ENCODE measurements at places on chromosomes 6 and 20.

GRCh38 chr6:131688286-131688685 is 12.9 kb downstream of the OR2A4 start:
- DNase-seq: no peak

GRCh38 chr6:7224731-7225130 is 88.3 kb downstream of the SSR1 start:
- no peak for DNase-seq

GRCh38 chr6:30894381-30894780 is 10.1 kb downstream of the DDR1 start:
- no peak for DNase-seq

GRCh38 chr20:59836767-59837166 is 96.7 kb downstream of the SYCP2 start:
- DNase-seq: no peak

- DNase-seq: no peak
Measured at GRCh38 chr6:7052443-7053011, 55.2 kb upstream of the RREB1 start.

- DNase-seq: no peak
Measured at GRCh38 chr20:3461211-3461771, 9.5 kb upstream of the ATRN start.

DNA sequence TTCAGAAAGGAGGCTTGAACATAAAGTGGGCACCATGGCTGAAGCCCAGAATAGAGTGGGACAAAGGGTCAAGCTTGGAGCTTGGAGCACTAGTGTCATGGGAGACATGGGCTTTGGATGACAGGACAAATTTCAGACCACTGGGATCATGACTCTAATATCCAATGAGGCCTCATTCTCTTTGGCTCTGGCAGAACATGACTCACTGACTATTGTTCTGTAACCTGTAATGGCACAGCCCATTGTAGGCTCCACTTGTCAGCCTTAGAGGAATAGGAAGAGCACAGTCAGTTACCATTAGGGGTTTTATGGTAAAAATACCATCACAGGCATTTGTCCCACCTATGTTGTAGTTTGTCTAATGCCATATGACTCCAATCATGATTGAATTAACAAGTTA is 34.0 kb upstream of the MMS22L start:
- no peak for DNase-seq

DNA sequence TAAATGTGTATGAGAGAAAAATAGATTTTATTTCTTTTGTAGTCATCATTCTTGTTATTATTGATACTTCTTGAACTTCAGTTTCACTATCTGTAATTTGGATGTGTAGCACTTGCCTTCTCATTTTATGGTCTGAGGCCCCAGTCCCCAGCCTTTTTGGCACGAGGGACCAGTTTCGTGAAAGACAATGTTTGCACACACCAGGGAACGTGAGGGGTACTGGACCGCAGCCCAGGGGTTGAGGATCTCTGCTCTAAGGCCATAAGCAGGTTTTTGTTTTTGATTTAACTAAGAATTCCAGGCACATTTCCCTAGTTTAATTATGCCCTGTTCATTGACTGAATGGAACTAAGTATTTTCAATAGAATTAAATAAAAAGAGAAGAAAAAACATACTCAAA is 261.5 kb downstream of the BMP2 start:
- no peak for DNase-seq

DNA sequence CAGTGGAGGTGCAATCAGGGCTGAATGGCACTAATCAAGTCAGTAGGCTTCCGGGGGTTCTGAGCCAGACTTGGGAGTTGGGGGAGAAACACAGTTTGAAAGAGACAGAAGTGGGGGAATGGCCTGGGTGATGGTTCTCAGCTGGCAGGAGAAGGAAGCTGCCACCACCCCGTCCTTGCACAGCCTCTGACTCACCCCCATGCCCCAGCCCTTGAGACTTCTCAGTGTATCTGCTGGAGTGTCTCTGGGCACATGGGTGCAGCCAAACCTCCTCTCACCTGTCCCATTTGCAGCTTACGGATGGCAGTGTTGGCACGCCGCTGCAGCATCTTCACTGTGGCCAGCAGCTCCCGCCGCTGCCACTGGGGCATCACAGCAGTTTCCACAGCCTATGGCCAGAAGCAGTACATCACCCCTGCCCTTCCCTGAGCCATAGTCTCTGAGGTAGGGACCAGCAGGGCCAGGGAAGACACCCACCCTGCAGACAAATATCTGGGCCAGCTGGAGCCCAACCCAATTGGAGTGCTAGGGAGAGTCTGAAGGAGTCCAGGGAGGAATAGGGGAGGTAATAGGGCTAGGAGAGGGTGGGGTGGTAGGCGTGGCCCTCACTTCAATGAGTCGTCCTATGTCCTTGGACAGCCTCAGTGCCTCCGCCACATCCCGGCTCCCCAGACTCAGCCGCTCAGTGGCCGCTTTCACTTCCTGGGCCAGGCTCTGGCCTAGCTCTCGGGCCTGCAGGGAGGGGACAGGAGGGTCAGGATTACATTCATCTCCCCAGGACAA is 11.2 kb downstream of the AARS2 start:
- no peak for DNase-seq

DNA sequence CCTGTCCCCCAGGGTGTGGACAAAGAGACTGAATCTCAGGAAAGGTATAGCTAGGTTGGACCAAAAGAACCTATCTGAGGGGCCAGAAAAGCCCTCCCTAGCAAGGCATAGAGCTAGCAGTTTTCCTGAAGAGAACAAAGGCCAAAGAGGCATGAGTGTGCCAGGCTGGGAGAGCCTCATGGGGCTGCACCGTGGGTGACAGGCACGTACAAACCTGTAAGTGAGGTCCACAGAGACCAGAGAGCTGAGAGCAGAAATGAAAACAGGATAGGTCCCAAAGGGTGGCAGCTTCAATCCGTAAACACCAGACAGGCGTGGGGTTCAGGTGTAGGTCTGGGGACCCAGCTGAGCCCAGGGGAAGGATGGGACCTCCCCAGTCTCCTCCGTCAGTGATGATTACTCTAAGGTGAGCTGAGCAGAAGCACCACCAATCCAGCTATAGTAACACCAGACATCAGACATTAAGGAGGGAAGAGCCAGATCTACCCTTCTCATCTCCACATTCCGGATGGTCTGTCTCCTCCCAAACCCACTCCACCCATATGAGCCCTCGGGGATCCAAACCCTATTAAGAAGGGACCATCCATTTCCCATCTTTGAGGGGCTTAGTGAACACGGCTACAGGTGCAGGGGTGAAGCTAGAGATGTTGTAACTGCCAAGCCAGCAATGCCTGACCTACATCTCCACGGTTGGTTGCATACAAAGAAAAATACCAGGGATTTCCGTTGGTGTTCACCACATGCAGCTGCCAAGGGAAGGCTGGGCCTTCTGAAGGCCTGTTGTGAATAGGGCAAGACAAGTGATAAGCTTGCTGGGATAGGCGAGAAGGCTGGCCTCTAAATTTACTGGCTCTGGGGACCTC is 38.3 kb downstream of the BCL2L1 start:
- DNase-seq: no peak

GRCh38 chr6:3228771-3229565 is 1.5 kb upstream of the TUBB2B start:
- no peak for DNase-seq

- DNase-seq: no peak
Measured at GRCh38 chr6:33786736-33787135, 2.2 kb downstream of the LEMD2 start.

GRCh38 chr20:39142407-39143096 is 180.4 kb downstream of the DHX35 start:
- no peak for DNase-seq

GRCh38 chr6:156955494-156956183 is 178.5 kb downstream of the ARID1B start:
- no peak for DNase-seq

DNA sequence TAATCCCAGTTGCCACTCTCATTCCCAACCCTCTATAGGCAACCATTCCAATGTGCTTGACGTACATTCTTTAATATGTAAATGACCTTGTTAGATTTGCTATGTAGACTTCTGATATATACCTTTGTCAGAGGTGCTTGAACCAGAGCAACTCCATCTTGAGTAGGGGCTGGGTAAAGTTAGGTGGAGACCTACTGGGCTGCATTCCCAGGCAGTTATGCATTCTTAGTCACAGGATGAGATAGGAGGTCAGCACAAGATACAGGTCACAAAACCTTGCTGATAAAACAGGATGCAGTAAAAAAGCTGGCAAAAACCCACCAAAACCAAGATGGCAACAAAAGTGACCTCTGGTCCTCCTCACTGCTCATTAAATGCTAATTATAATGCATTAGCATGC is 8.3 kb upstream of the HM13 start:
- DNase-seq: no peak

DNA sequence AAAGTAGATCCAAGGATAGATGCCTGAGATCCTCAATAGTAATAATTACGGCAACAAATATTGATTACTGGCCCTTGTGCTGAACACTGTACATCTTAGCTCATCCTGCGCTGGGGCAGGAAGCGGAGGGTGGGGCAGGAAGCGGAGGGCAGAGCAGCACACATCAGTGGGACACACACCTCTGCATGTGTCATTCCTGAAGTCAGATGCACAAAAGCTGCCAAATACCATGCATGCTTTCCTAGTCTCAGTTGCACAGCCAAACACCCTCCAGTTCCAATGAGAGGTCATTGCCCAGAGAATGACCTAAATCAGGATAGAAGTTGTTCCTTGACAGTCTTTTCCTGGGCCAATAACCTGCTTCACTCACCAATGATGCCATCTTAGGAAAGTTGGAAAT is 74.4 kb upstream of the FOXC1 start:
- DNase-seq: no peak

DNA sequence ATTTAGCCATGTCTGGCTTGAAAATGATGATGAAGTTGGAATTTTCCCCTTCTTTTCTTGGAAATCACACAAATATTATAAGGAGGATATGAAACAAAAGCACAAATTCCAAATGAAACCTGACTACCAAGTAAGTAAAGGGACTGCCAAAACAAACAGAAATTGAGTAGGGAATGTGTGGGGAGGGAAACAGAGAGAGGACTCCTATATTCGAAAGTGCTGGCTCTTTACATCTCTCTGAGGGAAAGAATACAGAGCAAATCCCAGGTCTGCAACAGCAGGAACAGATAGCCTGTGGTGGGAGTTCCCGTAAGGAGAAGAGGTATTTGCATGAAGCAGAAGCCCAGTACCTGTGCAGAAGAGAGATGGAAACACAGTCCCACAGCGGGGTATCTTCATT is 583.7 kb downstream of the EPM2A start:
- DNase-seq: no peak

DNA sequence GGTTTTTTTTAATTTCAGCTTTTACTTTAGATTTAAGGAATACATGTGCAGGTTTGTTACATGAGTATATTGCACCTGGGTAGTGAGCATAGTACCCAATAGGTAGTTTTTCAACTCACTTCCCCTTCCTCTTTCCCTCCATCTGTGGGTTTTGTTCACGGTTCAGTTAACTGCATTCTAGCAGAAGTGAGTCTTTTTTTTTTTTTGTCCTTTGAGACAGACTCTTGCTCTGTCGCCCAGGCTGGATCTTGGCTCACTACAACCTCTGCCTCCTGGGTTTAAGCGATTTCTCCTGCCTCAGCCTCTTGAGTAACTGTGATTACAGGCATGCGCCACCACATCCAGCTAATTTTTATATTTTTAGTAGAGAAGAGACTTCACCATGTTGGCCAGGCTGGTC is 8.7 kb downstream of the UBR2 start:
- no peak for DNase-seq

- no peak for DNase-seq
Measured at GRCh38 chr6:147935656-147936055, 407.0 kb upstream of the SASH1 start.

DNA sequence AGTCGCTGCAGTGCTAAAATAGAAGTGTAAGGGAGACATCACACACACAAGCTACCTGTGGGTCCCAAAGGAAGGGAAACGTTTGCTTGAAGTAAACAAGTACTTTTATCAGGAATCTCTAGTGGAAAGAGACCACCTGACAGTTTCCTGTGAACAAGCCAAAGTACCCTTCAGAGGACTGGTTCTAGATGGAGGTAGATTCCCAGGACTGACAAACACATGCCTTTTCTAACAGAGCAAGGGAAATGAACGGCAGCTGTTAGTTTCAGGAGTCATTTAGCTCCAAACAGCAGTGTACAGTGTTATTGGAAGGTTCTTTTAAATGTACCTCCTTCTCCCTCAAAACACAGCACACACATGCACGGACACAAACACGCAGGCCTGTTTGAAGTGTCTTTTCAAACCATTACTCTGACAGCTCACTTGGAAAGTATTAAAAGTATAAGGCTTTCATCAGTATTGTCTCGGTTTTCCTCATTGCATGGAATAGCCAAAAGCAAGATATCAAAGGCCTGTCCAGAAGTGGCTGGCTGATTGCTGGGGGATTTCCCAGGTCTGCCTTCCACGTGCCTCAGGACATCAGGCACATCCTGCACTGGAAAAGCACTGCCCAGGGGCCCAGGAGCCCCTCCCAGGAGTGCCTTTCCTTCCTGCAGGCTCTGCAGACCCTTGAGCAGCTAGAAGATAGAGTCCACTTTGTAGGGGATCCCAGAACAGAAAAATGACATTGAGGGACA is 393.2 kb upstream of the SOX4 start:
- no peak for DNase-seq

- no peak for DNase-seq
Measured at GRCh38 chr20:40016392-40016791, 672.6 kb downstream of the MAFB start.

- no peak for DNase-seq
Measured at GRCh38 chr6:47318236-47318989, 8.7 kb upstream of the TNFRSF21 start.

GRCh38 chr6:142926494-142927270 is 18.3 kb downstream of the HIVEP2 start:
- no peak for DNase-seq

- DNase-seq: no peak
Measured at GRCh38 chr6:150730801-150731457, 131.2 kb downstream of the PLEKHG1 start.

Data from glomerular endothelial cell (primary cell).